ENCODE measurements at places on chromosomes 1 and 21.
A peak's percentile ranks its signal among the peaks of the same experiment; 100 is the strongest.

- no peak for DNase-seq
These were observed 3.3 kb downstream of the KRTAP10-3 start for GRCh38 chr21:44555200-44555875.

- peak; percentile 7 for DNase-seq
These were observed 511 bp downstream of the DNTTIP2 start for GRCh38 chr1:93878501-93878888.

- DNase-seq, result peak; percentile 92
These were observed 2.1 kb downstream of the GNAT2 start for GRCh38 chr1:109617291-109617801.

DNA sequence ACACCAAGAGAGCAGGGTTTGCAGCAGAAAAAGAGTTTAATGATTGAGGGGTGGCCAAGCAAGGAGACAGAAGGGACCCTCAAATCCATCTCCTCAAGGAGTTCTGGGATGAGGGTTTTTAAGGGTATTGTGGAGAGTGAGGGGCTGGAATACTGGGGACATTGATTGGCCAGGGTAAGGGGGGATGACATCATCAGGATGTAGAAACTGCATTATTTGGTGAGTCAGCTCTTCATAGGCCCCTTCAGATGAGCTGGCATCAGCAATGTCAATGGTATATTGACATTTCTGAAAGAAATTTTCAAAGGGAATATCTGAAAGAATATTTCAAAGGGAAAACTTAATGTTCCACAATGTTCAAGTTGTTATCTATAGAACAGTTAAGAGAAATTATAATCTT, 168.1 kb upstream of the SNX7 start:
- DNase-seq, result peak; percentile 5

DNA sequence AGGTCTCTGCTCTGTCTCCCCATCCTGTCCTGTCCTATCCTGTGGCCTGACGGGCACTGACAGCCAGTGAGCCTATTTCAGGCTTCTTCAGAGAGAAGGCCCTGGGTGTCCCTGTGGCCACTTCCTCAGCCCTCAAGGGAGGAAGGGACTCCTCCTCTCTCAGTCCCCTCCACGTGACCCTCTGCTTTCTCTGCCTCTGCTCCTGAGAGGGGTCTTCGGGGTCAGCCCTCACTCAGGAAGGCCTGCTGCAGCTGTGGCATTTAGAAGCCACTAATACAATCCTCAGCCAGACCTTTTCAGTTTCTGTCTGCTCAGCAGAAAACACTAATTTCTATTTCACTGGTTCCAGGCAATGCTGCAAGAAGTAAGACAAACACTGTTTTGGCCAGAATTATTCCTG, 43.6 kb upstream of the ETV3 start:
- DNase-seq, result no peak

DNA sequence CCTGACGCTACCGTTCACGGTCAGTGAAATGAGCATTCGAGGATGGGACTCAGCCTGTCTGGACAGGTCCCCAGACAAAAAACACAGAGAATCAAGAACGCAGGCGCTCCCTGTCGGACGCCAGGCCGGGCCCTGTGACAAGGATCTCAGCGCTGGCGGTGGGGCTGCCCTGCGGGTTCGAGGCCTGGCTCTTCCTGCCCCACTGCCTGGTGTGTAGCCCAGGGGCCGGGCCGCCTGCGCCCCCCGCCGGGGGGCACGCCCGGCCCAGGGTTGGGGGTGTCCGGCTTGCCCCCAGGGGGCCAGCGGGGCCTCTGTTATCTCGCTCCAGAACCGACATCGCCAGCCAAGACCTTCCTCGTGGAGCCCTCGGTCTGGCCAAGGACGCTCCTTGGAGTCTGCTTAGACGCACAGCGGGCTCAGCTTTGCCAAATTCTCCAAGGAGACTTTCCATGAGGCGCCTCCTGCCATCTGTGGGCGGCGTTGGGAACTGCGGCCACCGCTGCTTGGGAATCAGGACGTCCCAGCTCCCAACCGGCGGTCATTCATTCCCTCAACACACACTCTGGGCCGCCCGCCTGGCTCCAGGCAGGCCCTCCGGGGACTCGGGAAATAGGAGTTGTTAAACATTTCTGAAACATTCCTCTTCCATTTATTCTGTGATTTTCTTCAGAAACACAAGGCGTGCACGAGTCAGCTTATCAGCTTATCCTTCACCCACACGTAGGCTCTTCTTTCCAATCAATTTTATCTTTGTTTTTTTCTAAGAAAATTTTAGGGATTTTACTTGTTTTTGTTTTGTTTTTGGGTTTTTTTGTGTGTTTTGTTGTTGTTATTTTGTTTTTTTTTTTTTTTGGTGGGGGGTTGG, 11.3 kb upstream of the RIPK4 start:
- peak; percentile 80 for DNase-seq

DNA sequence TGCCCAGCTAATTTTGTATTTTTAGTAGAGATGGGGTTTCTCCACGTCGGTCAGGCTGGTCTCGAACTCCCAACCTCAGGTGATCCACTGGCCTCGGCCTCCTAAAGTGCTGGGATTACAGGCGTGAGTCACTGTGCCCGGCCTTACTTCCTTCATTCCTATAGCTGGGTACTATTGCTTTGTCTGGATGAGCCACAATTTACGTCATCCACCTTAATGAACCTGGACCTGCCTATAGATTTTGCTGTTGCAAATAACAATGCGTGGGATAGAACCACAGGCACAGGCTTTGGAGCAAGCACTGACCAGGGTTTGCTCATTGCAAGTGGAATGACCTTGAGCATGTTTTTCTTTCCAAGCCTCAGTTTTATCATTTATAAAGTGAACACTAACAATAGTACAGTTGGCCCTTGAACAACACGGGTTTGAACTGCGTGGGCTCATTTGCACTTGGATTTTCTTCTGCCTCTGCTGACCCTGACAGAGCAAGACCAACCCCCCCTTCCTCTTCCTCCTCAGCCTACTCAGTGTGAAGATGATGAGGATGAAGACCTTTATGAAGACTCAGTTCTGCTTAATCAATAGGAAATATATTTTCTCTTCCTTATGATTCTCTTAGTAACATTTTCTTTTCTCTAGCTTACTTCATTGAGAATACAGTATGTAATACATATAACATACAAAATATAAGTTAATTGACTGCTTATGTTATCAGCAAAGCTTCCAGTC, 33.3 kb upstream of the BECN2 start:
- no peak for DNase-seq

DNA sequence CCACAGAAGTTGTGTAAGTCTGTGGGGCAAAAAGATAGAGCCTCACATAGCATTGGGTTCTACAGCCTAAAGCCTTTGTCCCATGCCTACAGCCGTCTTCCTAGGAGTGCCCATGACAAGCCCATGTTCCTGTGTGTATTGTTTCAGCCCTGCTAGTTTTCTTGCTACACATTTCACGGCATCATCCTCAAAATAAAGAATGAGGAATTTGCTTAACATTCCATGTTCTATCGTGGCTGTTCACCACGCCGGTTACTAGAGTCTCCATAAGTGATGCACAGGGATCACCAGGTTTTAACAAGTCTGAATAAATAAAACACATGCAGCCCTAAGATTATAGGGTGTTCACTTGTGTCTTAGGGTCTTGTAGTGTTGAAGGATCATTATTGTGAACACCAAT, 87.4 kb upstream of the NGF start:
- no peak for DNase-seq

DNA sequence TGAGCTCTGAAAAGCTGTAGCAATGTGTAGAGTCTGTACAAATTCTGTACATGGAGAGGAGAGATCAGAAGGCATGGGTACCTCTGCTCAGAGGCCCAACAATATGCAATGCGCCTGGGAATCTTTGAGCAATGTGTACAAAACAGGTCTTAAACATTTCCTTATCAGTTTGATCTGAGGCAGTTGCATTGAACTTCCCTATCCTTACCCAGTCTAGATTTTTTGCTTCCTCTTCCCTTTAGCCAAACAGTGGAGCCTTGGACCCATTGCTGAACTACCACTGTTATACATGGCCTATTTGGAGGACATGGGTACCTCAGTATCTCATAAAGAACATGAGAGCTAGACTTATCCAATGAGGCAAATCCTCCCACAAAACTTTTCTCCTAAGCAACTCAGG, 12.6 kb upstream of the MNDA start:
- no peak for DNase-seq

GRCh38 chr1:109777436-109777835, 13.7 kb upstream of the EPS8L3 start:
- no peak for DNase-seq
